OCI-M1 (cell line): ENCODE measurements at places on chromosomes 12 and 14.

GRCh38 chr12:96210376-96211055 lies 16.3 kb downstream of the ELK3 start:
- DNase-seq: no peak

- DNase-seq: no peak
These were observed 129.2 kb upstream of the SLCO1B1 start for GRCh38 chr12:21001778-21002177.

- no peak for DNase-seq
These were observed 45.1 kb upstream of the TRAF3 start for GRCh38 chr14:102731871-102732800.

DNA sequence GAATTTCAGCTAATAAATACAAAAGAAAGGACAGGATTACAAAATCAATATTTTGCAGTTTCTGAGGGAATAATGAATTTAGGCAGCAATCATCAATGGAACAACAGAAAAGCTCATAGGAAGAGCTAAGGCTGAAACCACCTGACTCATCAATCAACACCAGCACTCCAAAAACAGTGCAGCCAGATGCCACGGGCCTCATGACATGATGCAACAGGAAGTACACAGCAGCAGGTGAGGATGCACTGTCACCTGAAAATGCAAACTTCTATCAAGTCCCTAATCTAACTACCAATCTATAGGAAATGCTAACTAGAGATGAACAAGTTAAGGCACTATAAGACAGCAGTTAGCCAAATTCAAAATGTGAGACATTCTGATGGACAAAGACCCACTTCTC lies 21.7 kb downstream of the GNS start:
- DNase-seq: no peak

GRCh38 chr14:96752125-96752524 lies 45.1 kb upstream of the VRK1 start:
- no peak for DNase-seq

DNA sequence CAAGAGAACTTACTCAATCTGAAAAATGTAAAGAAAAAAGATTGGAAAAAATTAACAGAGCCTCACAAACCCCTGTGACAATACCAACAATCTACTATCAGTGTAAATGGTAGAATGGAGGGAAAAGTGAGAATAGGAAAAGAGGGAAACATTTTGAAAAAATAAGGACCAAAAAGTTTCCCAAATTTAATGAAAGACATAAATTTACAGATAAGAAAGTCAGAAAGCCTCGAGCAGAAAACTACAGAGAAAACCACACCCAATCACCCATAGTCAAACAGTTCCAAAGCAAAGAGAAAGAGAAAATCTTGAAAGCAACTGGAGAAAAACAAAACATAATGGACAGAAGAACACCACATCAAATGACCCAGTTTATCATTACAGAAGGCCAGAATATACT lies 142.7 kb upstream of the DIO3 start:
- no peak for DNase-seq

DNA sequence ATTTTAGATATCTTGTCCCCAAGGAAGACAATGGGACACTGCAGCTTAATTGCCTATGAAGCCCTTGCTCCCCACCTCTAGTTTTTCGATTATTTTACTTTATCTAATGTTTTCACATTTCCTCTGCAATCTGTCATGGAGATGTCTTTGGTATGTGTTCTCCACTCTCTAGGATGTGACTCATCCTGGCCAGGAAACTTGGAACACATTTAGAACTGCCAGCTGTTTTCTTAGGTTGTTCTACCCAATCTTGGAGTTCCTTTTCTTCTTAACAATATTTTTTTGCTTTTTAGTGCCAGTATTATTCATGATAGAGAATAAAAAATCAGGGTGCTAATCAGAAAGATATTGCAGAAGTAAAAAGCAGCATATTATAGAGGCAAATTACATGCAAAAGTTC lies 101.7 kb upstream of the CLEC14A start:
- DNase-seq: peak; percentile 1
